HL-60 (cell line): ENCODE measurements at places on chromosomes 6 and 20.

DNA sequence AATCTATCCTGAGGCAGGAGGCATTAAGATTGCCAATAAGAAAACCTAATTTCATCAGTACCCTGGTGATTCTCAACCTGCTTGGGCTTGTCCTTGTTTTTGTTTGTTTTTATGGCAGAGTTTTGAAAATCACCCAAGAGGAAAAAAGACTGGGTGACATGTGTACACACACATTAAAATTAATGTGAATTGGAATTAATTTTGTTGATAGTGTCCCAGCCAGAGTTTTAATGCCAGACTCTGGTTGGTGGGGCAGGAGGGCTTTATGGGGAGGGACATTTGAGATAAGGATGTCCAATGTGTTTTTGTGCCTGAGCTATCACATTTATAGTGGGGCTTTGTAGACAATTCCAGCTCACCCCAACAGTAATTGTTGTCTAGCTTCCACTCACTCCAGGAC lies 184.6 kb downstream of the ID4 start:
- no peak for DNase-seq

DNA sequence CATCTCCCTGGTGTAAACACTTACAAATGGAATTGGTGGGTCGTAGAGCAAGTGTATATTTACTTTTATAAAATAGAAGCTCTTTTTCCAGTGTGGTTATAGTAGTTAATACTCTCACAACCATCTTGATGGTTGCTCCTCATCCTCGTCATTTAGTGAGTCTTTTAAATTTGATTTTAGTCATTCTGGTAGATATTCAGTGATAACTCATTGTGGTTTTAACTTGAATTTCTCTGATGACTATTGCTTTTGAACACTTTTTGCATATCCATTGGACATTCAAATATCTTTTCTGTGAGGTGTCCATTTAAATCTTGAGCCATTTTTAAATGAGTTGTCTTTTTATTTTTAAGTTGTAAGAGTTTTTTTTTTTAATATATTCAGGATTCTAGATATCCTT lies 189.2 kb upstream of the PHACTR1 start:
- no peak for DNase-seq

DNA sequence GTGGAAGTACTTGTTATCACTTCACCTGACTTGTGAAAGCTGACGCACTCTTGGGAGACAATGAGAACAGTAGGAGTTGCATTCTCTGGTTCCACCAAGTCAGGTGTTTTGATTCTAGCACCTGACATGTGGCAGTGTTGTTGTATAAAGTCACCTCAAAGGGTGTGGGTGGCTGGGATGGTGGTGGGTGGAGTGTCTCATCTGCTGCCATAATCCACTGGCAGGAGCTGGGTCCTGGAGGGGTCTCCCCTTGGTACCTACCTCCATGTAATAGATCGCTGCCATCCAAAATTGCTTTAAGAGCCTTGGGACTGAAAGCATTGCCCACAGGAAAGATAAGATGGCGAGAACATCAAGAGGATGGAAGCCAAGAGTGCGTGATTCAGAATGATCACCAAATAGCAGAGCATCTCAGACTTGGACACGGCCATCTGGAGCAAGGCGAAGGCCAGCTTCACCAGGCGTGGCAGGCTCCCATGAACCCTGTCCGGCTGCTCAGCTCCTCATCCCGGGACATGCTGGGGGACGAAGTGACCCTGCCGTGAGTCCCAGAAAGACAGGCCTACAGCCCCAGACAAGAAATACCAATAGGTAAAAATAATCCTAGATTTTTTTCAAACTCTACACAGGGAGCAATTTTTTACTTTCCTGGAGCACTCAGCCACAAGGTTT lies 56.6 kb downstream of the NPEPL1 start:
- no peak for DNase-seq

DNA sequence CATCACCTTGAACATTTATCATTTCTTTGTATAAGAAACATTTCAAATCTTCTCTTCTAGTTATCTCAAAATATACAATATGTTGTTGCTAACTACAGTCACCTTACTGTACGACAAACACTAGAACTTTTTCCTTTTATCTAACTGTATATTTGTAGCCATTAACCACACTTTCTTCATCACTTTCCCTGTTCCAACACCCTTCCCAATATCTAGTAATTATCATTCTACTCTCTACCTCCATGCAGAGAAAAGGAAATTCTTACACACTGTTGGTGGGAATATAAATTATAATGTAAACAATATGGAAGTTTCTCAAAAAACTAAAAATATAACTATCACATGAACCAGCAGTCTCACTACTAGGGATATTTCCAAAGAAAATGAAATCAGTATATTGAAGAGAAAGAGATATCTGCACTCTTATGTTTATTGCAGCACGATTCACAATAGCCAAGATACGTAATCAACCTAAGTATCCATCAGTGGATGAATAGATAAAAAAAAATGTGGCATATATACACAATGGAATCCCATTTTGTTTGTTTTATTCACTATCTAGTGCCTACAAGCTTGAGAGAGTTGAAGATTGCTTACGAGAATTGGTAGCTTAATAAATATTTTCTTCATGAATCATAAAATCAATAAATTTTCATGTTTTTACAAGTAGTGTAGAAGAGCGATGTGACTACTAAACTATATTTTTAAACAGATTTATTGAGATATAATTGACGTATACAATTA lies 2.4 kb downstream of the RHAG start:
- no peak for DNase-seq

GRCh38 chr6:9943986-9944385 lies 470.9 kb downstream of the TFAP2A start:
- DNase-seq: no peak
